ENCODE measurements at places on chromosomes 1 and 21.

DNA sequence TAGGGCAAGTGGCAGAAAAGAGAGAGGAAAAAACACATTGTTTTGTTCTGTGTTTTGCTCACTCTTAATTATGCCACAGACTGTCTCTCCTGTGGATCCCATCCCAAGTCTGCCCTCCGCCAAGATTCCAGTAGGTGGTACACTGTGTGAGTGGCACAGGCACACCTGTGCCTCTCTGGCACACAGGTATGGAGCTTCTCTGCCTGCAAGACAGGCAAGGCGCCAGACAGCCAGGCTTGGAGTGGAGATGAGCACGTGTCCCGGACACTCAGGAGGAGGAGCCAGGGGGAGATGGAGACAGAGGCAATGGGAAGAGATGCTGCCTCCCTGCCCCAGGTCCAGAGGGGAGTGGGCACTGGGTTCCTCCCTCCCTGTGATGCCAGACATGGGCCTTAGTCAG lies 6.5 kb upstream of the GRIK3 start:
- no peak for DNase-seq

DNA sequence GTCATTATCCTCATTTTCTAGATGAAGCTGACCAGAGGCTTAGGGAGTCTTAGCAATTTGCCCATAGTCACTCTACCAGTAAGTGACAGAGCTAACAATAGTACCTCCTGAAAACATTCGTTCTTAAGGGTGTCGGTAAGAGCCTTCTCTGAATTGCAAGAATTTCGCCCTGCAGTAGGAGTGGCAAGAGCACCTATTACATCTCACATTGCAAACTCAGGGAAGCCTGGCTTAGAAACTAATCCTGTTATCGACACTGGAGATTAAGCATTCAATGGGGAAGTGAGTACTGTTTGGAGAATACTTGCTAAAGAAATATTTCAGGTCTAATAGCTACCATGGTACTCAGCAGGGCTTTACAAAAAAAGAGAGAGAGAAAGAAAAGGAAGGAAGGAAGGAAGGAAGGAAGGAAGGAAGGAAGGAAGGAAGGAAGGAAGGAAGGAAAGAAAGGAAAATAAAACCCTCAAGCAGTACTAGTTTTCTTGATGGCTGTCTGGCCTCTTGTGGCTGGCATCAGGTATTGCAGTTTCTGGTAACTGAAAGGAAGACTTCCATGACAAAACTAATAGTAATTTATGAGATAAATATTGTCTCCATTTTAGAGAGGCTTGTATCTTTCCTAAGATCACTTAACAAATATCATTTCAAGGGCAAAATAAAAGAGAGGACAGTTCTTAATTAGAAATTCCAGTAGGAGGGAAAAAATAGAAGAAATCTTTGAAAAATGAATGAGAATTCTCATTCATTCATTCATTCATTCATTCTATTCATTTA lies 10.4 kb downstream of the C1orf226 start:
- no peak for DNase-seq

GRCh38 chr1:246081138-246081702 lies 425.9 kb downstream of the SMYD3 start:
- DNase-seq, result no peak

GRCh38 chr1:8154621-8155052 lies 128.5 kb upstream of the ERRFI1 start:
- no peak for DNase-seq

DNA sequence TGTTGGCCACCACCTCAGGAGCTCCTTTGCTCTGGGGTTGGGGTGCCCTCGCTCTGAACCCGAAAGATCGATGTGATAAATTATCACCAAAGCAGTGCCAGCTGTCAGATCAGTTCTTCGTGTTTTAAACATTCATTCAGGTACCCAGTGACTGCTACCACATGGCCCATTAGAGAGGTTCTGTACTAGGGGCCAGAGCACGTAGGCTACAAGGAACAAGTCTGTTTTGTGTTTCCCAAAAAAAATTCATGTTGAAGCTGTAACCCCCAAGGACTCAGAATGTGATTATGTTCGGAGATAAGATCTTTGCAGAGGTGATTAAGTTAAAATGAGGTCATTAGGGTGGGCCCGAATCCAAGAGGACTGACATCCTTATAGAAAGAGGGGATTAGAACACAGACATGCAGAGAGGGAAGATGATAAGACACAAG lies 526.9 kb downstream of the NPHP4 start:
- no peak for DNase-seq

DNA sequence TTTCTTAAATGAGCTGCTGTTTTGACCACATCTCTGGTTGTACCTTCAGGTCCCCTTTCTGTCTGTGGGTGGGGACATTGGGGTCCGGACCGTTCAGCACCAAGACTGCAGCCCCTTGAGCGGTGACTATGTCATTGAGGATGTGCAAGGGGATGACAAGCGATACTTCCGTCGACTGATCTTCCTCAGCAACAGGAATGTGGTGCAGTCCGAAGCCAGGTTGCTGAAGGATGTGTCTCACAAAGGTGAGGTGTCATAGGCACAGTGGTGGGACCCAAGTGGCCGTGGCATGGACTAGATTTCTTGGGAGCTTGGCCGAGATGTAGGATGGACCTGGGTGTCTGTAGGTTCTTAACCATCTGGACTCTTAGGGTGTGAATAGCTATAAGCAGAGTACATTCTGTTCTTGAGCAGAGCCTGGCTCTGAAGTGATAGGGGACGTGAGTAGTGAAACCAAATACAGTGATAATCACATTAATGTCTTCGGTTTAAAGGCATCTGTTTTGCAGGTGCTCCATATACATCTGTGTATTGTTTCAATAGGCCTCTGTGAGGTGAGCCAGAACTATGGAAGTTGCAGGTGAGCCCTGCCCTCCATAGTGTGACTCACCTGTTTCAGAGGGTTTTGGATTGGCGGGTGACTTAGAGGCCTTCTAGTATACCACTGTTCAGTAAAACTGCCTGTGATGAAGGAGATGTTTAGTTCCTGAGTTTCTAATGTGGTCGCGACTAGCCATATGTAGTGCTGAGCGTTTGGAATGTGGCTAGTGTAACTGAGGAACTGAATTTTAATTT lies 6.4 kb downstream of the METTL13 start:
- DNase-seq, result no peak

- no peak for DNase-seq
Observed at GRCh38 chr1:182173808-182174512, 112.4 kb upstream of the ZNF648 start.

All from activated CD8-positive, alpha-beta memory T cell treated with anti-CD3 and anti-CD28 coated beads for 4 hours (primary cell).